ENCODE measurements at places on chromosomes 7 and 10.

GRCh38 chr7:155104913-155105312 is 34.8 kb downstream of the HTR5A start:
- no peak for DNase-seq

- no peak for DNase-seq
Measured at GRCh38 chr7:110780712-110781111, 310.2 kb upstream of the LRRN3 start.

DNA sequence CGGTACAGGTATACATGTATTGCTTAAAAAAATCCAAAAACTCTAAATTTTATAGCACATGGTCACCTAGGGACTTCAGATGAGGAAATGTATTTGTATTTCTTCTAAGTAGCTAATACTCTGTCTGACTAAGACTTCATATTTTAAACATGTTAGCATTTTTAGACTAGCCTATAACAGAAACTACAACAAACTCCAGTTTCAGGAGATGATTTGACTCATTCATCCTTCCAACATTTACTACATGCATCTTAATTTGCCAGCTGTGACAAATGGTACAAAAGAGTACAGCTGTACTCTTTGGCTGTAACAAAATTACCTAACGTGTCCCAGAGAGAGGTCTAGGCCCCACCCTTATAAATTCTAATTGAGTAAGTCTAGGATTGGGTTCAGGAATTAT is 22.2 kb downstream of the TMEM209 start:
- peak; percentile 17 for DNase-seq

- peak; percentile 37 for DNase-seq
Measured at GRCh38 chr7:28140979-28141378, 39.6 kb downstream of the JAZF1 start.

GRCh38 chr10:114518401-114519305 is 114.4 kb upstream of the AFAP1L2 start:
- no peak for DNase-seq

- peak; percentile 14 for DNase-seq
Measured at GRCh38 chr7:15915686-15916293, 229.3 kb upstream of the MEOX2 start.

GRCh38 chr7:45692031-45692430 is 117.9 kb downstream of the ADCY1 start:
- DNase-seq: no peak

DNA sequence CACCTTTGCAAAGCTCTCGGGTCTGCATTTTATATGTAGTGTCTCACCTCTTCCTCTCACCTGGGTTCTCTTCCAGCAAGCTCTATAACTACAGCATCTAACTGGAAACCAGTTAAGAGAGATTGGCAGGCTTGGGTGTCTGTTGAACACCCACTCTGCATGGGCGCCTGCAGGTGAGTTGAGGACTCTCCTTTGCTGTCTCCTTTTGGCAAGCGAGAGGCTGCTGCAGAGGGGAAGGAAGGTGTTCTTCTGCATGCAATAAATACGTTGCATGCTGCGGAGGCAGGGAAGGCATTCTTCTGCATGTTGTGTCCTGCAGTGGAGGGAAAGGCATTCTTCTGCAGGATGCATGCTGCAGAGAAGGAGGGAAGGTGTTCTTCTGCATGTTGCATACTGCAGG is 81.4 kb upstream of the ADAM12 start:
- DNase-seq: no peak

DNA sequence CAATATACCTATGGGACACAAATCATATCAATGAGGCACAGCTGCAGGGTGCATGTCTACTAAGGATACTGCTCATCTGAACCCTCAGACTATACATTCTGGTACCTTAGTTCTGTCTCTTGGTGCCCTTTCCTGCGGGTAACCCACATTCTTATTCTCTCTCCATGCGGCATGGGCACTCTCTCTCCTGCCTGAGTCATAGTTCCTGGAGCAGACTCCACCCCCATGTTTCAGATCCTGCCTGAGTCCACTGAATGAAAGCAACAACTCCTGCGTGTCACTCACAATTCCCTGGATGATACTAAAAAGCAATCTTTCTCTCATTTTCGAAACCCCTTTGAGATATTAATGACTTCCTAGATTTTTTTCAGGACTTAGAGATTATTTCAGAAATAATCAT is 653.1 kb upstream of the C7orf33 start:
- no peak for DNase-seq

DNA sequence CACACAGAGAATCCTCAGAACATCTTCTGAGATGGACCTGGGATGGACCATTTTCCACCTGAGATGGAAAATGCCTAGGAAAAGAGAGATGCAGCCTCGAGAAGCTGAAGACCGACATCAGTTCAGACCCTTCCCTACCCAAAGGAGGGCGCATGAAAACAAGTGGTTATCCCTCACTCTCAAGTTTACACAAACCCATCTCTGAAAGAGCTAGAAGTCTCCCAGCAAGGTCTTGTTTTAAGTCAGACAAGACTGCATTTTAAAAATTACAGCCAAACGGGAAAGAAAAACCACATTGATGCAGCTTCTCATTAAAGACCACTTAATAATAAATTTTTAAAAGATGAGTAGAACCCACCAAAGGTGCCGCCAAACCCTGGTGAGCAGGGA is 1.3 kb downstream of the RAPGEF5 start:
- DNase-seq: no peak

- DNase-seq: no peak
Measured at GRCh38 chr10:29078919-29079318, 210.0 kb upstream of the LYZL1 start.

DNA sequence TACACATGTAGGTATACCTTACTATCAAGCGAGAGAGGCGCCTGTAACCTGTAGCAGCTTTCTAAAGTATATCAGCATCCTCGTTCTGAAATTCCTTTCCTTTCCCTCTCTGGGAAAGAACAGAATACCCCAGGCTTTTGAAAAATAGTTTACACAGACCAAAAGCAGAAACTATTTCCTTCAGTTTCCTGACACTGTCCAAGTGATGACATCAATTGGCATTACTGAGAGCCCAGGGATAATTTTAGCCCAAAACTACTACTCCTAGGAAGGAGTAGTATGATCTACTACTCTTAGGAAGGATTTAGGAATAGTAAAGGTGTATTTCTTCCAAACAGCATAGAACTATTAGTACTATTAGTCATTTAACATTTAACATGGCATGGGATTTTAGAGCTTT is 6.0 kb downstream of the GNG11 start:
- DNase-seq: no peak

- no peak for DNase-seq
Measured at GRCh38 chr10:61342858-61343572, 110.2 kb downstream of the TMEM26 start.

DNA sequence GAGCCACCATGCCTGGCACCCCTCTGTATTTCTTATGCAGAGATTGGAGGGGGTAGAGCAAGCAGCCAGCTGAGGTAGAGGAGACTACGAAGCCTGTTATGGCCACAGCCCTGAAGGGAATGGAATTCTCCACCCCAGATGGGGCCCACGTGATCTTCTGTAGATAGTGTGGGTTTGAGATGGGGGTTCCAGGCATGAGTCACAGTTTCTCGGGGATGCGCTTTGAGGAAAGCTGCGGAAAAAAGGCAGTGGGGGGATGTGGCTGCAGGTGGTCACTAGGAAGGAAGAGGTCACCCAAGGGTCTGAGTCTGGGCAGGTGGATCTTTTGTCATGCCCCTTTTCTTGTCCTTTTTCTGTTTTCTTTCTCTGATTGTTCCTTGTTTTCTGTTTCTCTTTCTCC is 11.5 kb downstream of the FAM131B start:
- DNase-seq: no peak

DNA sequence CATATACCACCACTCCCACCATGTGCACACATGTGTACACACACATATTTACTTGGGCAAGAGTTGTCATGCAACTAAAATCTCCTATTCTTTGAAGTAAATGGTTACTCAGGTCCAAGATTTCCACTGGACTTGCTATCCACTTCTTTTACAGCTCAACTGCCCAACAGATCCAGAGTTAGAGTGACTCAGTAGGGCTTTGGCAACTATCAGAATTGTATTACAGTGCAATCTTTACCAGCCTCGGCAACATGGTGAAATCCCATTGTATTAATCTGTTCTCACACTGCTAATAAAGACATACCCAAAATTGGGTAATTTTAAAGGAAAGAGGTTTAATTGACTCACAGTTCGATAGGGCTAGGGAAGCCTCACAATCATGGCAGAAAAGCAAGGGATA is 51.9 kb upstream of the ABLIM1 start:
- DNase-seq: peak; percentile 41

DNA sequence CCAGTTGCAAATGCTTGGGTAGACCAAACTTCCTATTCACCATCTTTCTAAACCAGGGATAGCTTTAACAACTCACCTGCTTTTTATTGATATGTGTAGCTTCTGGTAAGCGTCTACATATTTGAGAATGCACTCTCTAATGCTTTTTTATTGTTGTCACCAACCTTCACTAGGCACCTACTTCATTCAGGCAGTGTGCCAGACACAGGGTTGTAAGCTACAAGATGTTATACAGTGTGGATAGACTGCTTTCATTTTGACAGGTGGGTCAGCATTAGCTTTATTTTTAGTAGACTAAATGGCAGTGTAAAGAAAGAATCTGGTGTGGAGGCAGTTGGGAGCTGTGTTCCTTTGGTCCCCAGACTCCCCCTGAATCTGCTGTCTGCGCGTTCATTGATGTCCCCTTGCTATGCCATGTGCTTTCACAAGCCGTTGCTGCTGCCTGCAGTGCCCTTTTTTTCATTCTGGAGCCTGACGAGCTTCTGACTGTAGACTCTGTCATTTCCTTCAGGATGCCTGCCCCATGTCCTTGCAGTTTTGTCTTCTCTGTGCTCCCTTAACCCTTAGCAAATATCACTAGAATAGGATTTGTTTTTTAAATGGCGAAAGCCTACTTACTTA is 32.1 kb downstream of the NRF1 start:
- no peak for DNase-seq

- peak; percentile 4 for DNase-seq
Measured at GRCh38 chr7:27804139-27804538, 64.2 kb downstream of the TAX1BP1 start.

- peak; percentile 31 for DNase-seq
Measured at GRCh38 chr7:14424675-14425074, 435.2 kb upstream of the ETV1 start.

GRCh38 chr10:62869958-62870357 is 53.8 kb upstream of the EGR2 start:
- DNase-seq: no peak

GRCh38 chr10:18583575-18584270 is 67.7 kb downstream of the NSUN6 start:
- peak; percentile 11 for DNase-seq

- no peak for DNase-seq
Measured at GRCh38 chr10:36669615-36670352, 455.6 kb upstream of the ANKRD30A start.

DNA sequence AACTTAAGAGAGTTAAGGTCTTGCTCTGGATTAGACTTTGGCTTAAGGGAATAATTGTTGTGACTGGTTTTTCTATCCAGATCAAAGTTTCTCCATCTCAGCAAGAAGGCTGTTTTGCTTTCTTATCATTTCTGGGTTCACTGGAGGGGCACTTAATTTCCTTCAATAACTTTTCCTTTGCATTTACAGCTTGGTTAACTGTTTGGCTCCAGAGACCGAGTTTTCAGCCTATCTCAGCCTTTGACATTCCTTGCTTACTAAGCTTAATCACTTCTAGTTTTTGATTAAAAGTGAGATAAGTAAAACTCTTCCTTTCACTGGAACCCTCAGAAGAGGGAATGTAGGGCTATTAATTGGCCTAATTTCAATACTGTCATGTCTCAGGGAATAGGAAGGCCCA is 76.4 kb downstream of the LARP4B start:
- DNase-seq: no peak

- no peak for DNase-seq
Measured at GRCh38 chr7:103119791-103120291, 29.1 kb downstream of the NAPEPLD start.

- no peak for DNase-seq
Measured at GRCh38 chr7:97021747-97022490, 2.7 kb downstream of the DLX5 start.

- DNase-seq: no peak
Measured at GRCh38 chr10:77496941-77497420, 140.6 kb downstream of the KCNMA1 start.

- no peak for DNase-seq
Measured at GRCh38 chr7:4681218-4681851, 760 bp upstream of the FOXK1 start.

- peak; percentile 72 for DNase-seq
Measured at GRCh38 chr10:79101560-79102497, 33.1 kb downstream of the ZMIZ1 start.

- no peak for DNase-seq
Measured at GRCh38 chr7:158061884-158062656, 525.6 kb downstream of the PTPRN2 start.

DNA sequence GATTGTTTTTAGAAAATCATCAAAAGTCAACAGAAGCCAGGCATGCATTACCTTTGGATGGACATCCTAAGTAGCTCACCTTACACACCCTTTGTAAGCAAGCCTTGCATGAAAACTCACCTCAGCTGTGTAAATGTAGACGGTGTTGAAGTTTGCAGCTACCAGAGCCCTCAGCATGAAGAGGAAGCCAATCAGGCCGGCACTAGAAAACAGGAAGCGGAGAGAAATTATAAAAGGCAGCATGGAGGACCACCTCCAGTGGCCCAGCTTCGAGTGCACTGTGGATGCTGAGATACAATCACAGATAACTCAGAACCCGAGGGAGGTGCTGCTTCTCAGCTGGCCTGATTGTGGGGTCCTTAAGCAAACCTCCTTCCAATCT is 75.3 kb downstream of the SVOPL start:
- DNase-seq: no peak

- no peak for DNase-seq
Measured at GRCh38 chr10:129882291-129883010, 81.6 kb downstream of the EBF3 start.

DNA sequence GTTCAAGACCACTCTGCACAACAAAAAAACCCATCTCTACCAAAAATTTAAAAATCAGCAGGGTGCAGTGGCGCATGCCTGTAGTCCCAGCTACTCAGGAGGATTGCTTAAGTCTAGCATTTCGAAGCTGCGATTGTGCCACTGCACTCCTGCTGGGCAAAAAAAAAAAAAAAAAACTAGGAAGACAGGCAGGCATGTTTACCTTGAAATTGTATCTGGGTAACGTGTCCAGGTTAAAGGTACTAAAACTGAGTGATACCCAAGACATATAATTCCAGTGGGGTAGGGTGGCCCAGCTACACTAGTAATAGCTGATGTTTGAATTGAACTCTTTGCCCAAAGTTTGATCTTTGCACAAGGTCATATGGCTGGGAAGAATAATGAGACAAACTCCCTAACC is 16.2 kb downstream of the GHITM start:
- DNase-seq: no peak

GRCh38 chr10:114084215-114084614 is 40.5 kb downstream of the ADRB1 start:
- no peak for DNase-seq

- DNase-seq: no peak
Measured at GRCh38 chr10:71077796-71078453, 134.4 kb upstream of the UNC5B start.

GRCh38 chr10:100306861-100307260 is 20.4 kb upstream of the BLOC1S2 start:
- no peak for DNase-seq

Measured in LHCN-M2 (cell line).